Kidney (tissue), 22 donors: ENCODE measurements at places on chromosomes 2 and 18. TPM values are rescaled to one million over a fixed set of nuclear protein-coding genes. Genes with fewer than 3 reads are reported as not detected.

Gene CPLX4
- not detected for polyA plus RNA-seq

Gene STK17B
- 3.4 TPM for polyA plus RNA-seq

Gene TMEM198
- polyA plus RNA-seq: 4.2 TPM

Gene HJURP
- polyA plus RNA-seq: not detected

Gene C2orf78
- not detected for polyA plus RNA-seq

Gene ZNF804A
- 1.2 TPM for polyA plus RNA-seq

Gene PLEK
- 2.8 TPM for polyA plus RNA-seq

Gene MEP1B
- not detected for polyA plus RNA-seq

Gene FSIP2
- 0.22 TPM for polyA plus RNA-seq

Gene RFTN2
- polyA plus RNA-seq: 1.4 TPM

Gene ZEB2
- polyA plus RNA-seq: 8.3 TPM

Gene LINC00305
- polyA plus RNA-seq: not detected

Gene LAPTM4A
- 365 TPM for polyA plus RNA-seq

Gene CFAP210
- polyA plus RNA-seq: 0.65 TPM
